Left ventricle myocardium superior (tissue), 1 donor: ENCODE measurements at places on chromosomes 11 and 22. TPM values are rescaled to one million over a fixed set of nuclear protein-coding genes. Genes with fewer than 3 reads are reported as not detected.

RFPL3 gene
- total RNA-seq = not detected

NCF4 gene
- 6.8 TPM for total RNA-seq

WNT7B gene
- not detected for total RNA-seq

MICAL2 gene
- 57.1 TPM for total RNA-seq

OR8D1 gene
- not detected for total RNA-seq

CARD10 gene
- 10.0 TPM for total RNA-seq

CD3D gene
- 1.6 TPM for total RNA-seq

DNAJB7 gene
- not detected for total RNA-seq

ZNF280B gene
- total RNA-seq = 0.62 TPM

PRG3 gene
- not detected for total RNA-seq

MAJIN gene
- total RNA-seq = not detected

OR51B2 gene
- total RNA-seq = not detected

SPI1 gene
- 11.2 TPM for total RNA-seq

SCGB1D4 gene
- not detected for total RNA-seq

MS4A8 gene
- not detected for total RNA-seq

PANX3 gene
- not detected for total RNA-seq

SLC25A45 gene
- total RNA-seq = 4.6 TPM

P2RX3 gene
- 4.5 TPM for total RNA-seq

SLCO2B1 gene
- 30.1 TPM for total RNA-seq

PHLDA2 gene
- total RNA-seq = 0.99 TPM

RRM1 gene
- 28.5 TPM for total RNA-seq

POU2F3 gene
- not detected for total RNA-seq

SAC3D1 gene
- total RNA-seq = 7.5 TPM

ART1 gene
- 0.52 TPM for total RNA-seq

ARFGAP2 gene
- 48.0 TPM for total RNA-seq

PTGDR2 gene
- 3.1 TPM for total RNA-seq

OR8A1 gene
- not detected for total RNA-seq

CRYBA4 gene
- total RNA-seq = not detected

GUCY1A2 gene
- total RNA-seq = 10.9 TPM

TMEM121B gene
- 1.7 TPM for total RNA-seq

APLNR gene
- total RNA-seq = 21.0 TPM

MRPL17 gene
- 49.7 TPM for total RNA-seq

C11orf58 gene
- 112 TPM for total RNA-seq

ABCC8 gene
- total RNA-seq = 2.1 TPM

OR4C15 gene
- not detected for total RNA-seq

GP1BB gene
- total RNA-seq = not detected

OR10G7 gene
- not detected for total RNA-seq

OR51E2 gene
- total RNA-seq = not detected
